ENCODE measurements at places on chromosomes 5 and 9.

- no peak for DNase-seq
Observed at GRCh38 chr9:131019388-131020239, 10.6 kb downstream of the LAMC3 start.

DNA sequence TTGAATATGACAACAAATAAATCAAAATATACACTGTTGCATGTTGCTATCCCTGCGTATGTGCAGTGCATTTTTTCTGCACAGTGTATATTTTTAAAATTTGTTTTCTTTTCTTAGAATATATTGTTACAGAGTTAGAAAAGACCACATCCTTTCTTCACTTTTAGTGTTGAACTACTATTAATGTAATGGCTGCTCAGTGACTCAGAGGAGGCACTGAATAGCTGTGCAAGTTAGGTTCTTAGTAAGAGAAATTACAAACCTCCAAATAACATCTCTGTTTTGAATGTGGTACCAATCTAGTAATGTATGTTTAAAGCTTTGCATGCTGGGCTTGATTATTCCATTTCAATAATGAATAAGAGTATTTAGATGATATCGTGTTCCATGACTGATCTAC lies 208.9 kb upstream of the PRR16 start:
- DNase-seq = no peak

DNA sequence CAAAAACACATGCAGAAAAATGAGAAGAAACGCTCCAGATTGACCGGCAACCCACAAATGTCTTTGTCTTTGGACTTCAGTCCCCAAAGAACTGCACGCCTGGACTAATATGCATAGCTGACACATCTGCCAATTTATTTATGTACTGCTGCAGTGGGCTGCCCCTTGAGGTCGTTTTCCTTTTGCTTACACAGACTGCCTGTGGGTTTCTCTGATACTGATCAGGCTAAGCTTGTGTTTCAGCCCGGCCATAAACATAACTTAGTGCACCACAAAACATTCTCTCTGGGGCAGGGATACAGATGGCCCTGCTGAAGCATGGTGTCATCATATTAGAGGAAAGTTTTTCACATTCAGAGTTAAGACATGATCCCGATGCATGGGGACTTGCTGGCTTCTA lies 75.4 kb downstream of the NUDT12 start:
- no peak for DNase-seq

DNA sequence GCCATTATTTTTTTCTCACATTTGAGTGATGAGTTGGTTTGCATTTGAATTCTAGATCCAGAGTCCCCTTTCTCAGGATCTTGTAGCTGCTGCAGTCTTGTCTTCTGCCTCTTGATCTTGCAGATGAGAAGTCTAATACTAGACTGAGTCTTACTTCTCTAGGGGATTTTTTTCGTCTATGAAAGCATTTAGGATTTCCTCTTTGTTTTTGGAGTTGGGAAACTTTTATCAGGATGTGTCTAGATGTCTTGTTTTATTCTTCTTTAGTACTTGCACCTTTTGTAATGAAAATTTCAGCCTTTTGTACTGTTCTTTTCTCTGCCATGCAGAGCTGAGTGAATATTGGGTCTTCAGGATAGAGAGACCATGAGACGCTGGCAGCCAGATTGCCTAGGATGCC lies 65.4 kb downstream of the ZNF618 start:
- no peak for DNase-seq

GRCh38 chr5:172871536-172871935 lies 37.5 kb downstream of the ERGIC1 start:
- no peak for DNase-seq

DNA sequence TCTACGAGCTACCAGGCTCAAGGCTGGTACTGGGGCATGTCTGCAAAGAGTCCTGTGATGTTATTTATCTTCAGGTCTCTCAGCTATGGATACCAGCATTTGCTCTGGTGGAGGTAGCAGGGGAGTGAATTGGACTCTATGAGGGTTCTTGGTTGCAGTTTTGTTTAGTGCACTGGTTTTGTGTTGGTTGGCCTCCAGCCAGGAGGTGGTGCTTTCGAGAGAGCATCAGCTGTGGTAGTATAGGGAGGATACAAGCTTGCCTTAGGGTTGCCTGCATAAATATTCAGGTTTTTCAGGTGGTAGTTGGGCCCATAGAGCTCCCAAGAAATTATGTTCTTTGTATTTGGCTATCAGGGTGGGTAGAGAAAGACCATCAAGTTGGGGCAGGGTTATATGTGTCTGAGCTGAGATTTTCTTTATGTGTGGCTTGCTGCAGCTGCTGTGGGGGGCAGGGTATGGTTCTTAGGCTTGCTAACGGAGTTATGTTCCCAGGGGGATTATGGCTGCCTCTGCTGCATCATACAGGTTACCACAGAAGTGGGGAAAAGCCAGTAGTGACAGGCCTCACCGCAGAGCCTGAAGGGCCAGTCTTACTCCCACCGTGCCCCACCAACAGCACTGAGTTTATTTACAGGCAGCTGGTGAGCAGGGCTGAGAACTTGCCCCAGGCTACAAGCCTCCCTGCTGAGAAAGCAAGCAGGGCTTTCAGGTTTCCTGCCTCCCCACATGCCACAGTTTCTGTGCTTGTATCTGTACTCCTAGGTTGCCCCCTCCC lies 9.7 kb upstream of the RIOK2 start:
- DNase-seq = no peak

GRCh38 chr9:125743682-125744428 lies 3.3 kb upstream of the PBX3 start:
- no peak for DNase-seq

- DNase-seq = no peak
Observed at GRCh38 chr9:127011772-127012171, 97.2 kb downstream of the RALGPS1 start.

DNA sequence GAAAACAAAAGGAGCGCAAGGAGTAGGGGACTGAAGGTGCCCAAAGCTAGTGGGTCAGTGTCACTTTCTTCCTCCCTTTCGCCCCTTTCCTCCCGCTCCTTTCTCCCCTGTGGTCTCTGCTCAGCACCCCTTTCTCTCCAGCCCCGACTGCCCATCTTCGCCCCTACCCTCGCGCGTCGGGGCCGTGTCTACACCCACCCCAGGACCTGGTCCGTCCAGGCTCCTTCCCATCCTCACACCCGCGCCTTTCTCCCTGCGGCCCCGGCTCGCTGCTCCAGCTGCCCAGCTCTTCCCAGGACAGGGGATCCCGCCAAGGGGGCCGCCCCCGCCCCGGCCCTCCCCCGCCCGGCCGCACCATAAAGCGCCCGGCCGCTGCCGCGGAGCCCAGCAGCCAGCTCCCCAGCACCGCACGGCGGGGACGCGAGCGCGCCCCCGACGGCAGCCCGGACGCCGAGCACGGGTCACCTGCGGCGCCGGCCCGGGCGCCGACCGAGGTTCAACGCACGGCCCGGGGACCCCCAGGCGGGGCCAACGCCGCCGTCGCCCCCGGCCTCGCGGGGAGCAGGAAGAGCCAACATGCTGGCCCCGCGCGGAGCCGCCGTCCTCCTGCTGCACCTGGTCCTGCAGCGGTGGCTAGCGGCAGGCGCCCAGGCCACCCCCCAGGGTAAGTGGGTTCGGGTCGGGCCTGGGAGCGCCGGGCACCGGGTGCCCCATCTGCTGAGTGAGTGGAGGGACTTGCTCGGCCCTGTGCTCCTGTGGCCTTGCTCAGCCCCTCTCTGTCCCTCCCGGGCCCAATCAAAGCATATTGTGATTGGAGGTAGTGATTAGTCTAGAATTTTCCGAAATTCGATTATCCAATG lies at the start of gene THBS4:
THBS4 (plus strand) TSS at position 387 of the 860 bp plus-strand sequence; CDS start at position 577, 190 bp downstream.
- DNase-seq = peak; percentile 18

DNA sequence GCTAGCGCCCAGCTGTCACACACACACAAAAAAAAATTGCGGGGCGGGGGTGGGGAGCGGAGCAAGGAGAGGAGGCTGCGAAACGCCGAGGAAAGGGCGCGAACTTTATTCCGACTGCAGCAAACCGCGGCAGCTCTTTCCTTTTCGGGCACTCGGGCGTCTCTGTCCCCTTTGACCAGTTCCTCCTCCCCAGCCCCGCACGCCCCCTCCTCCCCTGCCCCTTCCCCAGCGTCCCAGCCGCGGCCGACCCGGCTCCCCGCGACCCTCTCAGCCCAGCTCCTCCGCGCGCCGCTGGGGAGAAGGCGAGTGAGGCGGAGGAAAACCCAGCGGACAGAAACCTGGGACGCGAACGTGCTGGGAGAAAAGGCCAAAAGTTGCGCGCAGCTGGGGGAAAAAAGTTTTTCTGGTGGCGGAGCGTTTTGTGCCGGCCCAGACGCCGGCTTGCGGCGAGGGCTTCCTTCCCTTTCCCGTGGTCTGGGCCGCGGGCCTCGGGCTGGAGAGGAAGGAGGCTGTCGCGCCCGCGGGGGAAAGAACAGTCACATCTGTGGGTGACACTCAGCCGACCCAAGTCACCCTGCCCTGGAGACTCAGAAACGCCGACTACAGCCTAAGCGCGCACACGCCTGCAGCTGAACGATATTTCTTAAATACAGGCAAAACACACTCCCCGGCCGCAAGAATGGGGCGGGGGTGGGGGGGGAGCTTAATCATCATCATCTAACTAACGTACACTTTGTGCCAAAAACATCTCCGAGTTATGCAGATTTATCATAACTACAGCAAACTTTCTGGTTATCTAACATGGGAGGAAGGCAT lies 1.1 kb upstream of the BNC2 start:
- no peak for DNase-seq

- peak; percentile 84 for DNase-seq
Observed at GRCh38 chr9:6703898-6704639, 53.7 kb upstream of the KDM4C start.

GRCh38 chr5:91016954-91017700 lies 366.0 kb downstream of the ARRDC3 start:
- DNase-seq = no peak

DNA sequence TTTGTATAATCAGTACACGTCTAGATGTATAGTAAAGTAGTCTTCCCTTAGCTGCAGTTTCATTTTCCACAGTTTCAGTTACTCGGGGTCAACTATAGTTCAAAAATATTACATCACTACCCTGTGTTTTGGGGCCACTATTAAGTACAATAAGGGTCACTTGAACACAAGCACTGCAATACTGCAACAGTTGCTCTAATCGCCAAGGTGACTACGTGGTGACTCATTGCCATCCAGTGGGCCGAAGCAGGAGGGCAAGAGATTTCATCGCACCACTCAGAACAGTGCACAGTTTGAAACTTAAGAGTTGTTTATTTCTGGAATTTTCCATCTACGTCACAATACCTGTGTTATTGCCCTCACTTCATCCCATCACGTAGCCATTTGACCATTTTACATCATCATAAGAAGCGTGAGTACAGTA lies at the start of gene ARL14EPL:
ARL14EPL (plus strand) TSS at position 379 of the 424 bp plus-strand sequence. CDS start 18,994 bp downstream, outside the sequence.
- no peak for DNase-seq

DNA sequence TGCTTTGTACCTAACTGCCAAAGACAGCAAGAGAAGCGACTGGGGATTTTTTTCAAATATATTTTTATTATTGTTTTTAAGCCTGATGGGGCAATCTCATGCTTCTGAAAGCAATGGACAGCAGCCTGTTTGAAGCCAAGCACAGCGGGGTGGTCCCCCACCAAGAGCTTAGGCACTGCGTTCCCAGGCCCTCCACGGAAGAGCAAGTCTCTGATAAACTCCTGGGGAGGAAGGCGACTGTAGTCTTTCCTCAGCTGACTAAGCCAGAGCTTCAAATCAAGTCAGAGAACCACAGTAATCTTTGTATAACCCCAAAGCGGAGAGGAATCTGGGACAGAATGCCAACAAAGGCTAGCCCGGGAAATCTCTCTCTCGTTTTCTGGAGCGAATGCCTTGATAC lies 54.4 kb downstream of the ARSB start:
- no peak for DNase-seq

GRCh38 chr5:66888613-66889012 lies 292.4 kb downstream of the MAST4 start:
- no peak for DNase-seq

- DNase-seq = no peak
Observed at GRCh38 chr9:127611603-127611898, 526 bp upstream of the STXBP1 start.

GRCh38 chr5:148708854-148709253 lies 54.5 kb upstream of the HTR4 start:
- no peak for DNase-seq

Measured in activated T-cell treated with anti-CD3 and anti-CD28 coated beads, Interleukin-2, amount 50 U/mL, for 1 hour (primary cell).